ENCODE measurements at places on chromosomes 11 and 22. TPM values are rescaled to one million over a fixed set of nuclear protein-coding genes. Genes with fewer than 3 reads are reported as not detected.
A peak's percentile ranks its signal among the peaks of the same experiment; 100 is the strongest.

OR5A1 gene
- not detected for polyA plus RNA-seq

MMP27 gene
- not detected for polyA plus RNA-seq

DNA sequence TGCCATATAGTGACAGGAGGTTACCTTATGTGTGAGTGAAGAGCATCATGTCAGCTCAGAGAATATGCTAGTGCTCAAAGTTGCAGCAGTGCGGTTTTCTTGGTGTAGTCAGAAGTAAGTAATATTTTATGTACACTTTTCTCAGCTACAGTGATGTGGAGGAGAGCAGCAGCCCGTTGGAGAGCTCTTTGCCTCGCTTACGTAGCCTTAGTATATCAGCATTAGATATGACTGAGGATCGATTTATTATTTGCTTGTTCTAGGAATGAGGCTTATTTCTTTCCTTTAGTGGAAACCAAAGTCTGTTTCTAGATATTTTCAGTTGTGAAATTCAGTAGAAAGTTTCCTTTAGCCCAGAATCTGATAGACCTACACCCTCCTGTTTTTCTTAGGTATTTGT lies 63.6 kb downstream of the PPP2R1B start:
- H3K27ac ChIP-seq, result no peak overlapping the region
- no peak for DNase-seq
- H3K36me3 ChIP-seq, result peaks cover 31% of the 10 kb centered on the region
- H3K27me3 ChIP-seq, result no peaks in the 10 kb centered on the region

- peaks cover 38% of the 10 kb centered on the region for H3K36me3 ChIP-seq
- H3K27ac ChIP-seq, result peak overlapping the region; percentile 94
- peak; percentile 26 for DNase-seq
Observed at GRCh38 chr11:64765291-64765850, 5.6 kb upstream of the PYGM start.

- H3K4me1 ChIP-seq, result peaks cover 24% of the 10 kb centered on the region
- H3K4me3 ChIP-seq, result no peak overlapping the region
- H3K27me3 ChIP-seq, result peaks cover 30% of the 10 kb centered on the region
- no peak for DNase-seq
Observed at GRCh38 chr22:38220653-38221386, 19.0 kb downstream of the MAFF start.

GRCh38 chr11:44617671-44618461 lies 52.4 kb downstream of the CD82 start:
- no peak for DNase-seq
- H3K4me3 ChIP-seq, result no peak overlapping the region
- H3K27me3 ChIP-seq, result peaks cover 2% of the 10 kb centered on the region
- H3K27ac ChIP-seq, result no peak overlapping the region

DNA sequence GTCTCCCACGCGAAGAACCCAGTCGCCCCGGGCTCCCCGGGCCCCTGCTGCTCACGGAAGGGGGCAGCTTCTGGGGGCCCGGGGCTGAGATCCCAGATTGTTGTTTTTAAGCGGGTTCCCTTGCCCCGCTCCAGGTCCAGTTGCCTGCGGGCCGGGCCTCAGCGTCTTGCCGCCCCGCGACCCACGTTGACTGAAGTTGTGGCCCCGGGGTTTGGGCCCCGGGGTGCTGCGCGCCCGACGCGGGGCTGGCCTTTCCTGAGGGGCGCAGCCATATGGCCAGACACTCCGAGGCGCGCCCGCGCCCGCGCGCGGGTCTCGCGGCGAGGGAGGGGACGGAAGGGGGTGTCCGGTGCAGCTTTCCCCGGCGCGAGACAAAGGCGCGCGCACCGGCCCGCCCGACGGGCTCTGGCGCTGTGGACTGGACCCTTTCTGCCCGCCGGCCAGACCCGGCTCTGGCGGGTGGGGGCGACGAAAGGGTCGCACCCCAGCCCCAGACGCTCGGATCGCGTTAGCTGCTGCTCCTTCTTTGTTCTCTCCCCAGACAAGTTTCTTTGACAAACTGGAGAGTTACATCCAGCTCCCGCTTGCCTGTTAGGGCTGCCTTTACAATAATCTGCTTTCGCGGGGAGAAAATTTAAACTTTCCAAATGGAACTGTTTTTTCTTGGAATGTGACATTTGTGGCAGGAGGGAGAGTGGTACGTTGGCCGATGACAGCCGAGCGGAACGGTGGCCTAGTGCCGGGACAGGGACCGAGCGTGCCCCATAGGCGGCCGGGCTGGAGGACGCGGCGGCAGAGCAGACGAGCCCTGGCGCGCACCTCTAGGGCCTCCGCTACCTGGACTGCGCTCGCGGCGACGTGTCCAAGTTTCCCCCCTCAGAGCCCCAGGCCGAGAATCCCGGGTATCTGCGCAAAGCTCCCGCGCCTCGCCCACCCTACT lies 716 bp downstream of the AMOTL1 start:
- DNase-seq, result peak; percentile 37
- no peak overlapping the region for H3K27ac ChIP-seq
- H3K27me3 ChIP-seq, result peaks cover 3% of the 10 kb centered on the region
- no peaks in the 10 kb centered on the region for H3K36me3 ChIP-seq
- peaks cover 26% of the 10 kb centered on the region for H3K4me1 ChIP-seq

DNA sequence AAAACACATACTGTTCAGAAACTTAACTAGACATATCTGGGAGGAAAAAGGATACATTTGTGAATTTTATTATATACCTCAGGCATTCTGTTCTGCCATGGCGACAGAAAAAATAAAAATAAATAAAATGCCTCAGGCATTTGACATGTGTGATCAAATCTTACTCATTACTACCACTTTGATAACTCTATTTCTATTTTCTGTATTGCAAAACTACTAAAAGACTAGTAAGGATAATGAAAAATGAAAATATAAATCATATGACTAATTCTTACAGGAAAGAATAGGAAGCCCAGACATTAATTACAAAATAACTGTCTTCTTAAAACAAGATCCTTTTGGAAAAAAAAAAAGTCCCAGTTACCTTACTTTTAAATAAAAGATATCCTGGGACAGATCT lies 5.3 kb downstream of the PICALM start:
- peaks cover 77% of the 10 kb centered on the region for H3K4me1 ChIP-seq
- H3K27ac ChIP-seq, result peak overlapping the region; percentile 91
- no peak for DNase-seq
- H3K27me3 ChIP-seq, result peaks cover 5% of the 10 kb centered on the region
- no peaks in the 10 kb centered on the region for H3K36me3 ChIP-seq
- H3K4me3 ChIP-seq, result peak overlapping the region; percentile 98

DNA sequence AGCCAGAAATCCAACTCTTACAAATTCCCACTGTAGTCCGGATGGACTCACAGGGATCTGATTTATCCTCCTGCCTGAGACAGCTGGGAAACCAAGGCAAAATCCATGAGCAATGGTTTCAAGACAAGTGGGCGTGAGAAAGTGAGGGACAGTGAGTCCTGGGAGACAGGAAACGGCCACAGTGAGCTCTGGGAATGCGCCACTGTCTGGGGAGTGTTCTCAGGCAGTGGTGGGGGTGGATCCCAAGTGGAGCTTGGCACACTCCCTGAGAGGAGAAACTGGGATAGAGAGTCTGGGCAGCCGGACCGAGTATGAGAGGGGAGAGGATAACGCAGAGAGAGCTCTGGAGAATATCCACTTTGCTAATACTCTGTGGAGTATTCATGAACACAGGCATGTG lies 9.8 kb downstream of the IL17REL start:
- H3K4me3 ChIP-seq, result no peak overlapping the region
- H3K27me3 ChIP-seq, result peaks cover 9% of the 10 kb centered on the region
- no peak for DNase-seq
- H3K36me3 ChIP-seq, result no peaks in the 10 kb centered on the region
- no peak overlapping the region for H3K27ac ChIP-seq
- H3K4me1 ChIP-seq, result peaks cover 6% of the 10 kb centered on the region
